HS-5 (cell line): ENCODE measurements at places on chromosomes 13 and 19.

GRCh38 chr19:35206379-35206778 lies 22.2 kb downstream of the FAM187B start:
- no peak for DNase-seq

DNA sequence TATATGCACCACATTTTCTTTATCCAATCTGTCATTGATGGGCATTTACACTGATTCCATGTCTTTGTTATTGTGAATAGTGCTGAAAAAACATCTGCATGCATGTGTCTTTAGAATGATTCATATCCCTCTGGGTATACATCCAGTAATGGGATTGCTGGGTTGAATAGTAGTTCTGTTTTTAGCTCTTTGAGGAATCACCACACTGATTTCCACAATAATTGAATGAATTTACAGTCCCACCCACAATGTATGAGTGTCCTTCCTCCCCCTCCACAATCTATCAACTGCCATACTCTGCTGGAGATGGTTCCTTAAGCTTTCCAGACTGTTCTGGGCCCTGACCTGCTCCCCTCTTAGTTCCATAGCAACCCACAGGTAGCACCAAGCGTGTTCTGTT lies 667.0 kb downstream of the LIG4 start:
- DNase-seq = no peak

- no peak for DNase-seq
Observed at GRCh38 chr13:66180836-66181235, 1049.3 kb downstream of the PCDH9 start.

GRCh38 chr13:104875038-104875754 lies 1660.3 kb downstream of the EFNB2 start:
- no peak for DNase-seq

DNA sequence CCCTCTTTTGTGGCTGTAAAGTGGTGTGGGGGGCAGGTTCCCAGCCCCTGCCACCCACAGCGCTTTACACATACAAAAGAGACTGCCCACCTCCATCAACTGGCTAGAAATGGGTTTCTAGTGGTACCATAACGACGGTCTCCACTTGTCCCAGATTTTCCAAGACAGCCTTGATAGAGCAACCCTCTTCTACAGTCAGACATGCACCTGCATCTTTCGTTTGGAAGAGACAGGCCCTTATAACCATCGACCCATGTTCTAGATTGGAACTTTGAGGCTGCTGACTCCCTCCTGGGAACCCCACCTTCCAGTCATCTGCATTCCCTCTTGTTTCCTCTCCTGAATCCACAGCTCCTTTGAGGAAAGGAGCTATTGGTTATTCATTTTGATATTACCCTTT lies 63.1 kb downstream of the GSX1 start:
- no peak for DNase-seq

GRCh38 chr19:38544569-38545315 lies 73.0 kb downstream of the MAP4K1 start:
- DNase-seq = peak; percentile 5

- no peak for DNase-seq
Observed at GRCh38 chr19:51647318-51647717, 693 bp upstream of the SIGLEC14 start.

DNA sequence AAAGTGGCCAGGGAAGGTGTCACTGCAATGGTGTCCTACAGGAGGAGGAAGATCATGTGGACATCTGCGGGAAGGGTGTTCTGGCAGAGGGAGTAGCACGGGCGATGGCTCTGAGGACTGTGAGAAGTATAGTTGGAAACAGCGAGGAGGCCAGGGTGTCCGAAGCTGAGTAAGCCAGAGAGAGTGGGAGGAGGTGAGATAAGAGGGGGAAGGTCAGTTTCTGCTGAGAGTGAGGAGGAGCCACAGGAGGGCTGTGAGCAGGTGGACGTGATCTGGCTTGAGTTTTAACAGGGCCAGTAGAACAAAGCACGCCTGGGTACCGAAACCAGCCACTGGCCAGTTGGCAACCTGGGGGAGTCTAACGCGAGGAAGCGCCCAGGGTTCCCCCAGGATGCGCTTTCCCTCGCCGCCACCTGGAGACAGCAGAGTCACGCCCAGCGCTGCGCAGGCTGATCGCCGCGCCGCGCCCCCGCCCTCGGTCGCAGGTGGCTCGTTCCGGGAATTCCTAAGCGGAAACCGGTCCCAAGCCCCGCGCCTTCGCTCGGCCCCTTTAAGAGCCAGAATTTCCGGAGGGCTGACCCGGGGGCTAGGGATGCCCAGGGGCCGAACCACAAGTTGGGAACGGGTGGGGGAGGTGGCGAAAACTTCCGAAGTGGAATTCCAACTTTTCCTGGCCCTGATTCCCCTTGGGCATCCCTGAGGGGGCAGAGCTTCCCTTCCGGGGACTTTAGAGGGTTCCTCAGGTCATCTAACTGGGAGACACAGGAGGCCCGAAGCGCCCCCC lies 1.1 kb upstream of the LSR start:
- DNase-seq = no peak

GRCh38 chr13:51599444-51600176 lies 15.3 kb downstream of the WDFY2 start:
- DNase-seq = no peak

DNA sequence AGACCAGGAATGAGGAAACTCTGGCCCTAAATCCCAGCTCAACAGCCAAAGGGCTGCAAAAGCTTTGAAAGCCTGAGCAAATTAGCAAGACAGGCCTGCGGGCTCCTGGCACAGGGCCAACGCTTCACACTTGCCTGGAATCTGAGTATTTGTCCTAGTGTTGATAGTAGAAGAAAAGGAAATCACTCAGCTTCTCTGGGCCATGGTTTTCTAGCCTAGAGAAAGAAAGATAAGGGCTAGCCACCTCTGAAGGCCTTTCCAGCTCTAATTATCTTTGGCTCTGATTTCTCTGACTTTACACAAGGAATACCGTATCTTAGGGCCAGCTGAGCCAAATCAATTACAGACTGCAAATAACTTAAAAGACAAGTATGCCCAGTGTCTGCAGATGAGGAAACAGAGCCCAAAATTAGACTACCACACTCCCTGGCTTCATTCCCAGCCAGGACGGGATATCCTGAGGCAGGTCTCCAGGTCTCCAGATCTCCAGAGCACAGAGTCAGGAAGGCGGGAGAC lies 69.6 kb downstream of the STK24 start:
- no peak for DNase-seq

- DNase-seq = no peak
Observed at GRCh38 chr13:34104853-34105252, 286.9 kb downstream of the RFC3 start.

- no peak for DNase-seq
Observed at GRCh38 chr13:114034481-114034891, 60.6 kb upstream of the C13orf46 start.

DNA sequence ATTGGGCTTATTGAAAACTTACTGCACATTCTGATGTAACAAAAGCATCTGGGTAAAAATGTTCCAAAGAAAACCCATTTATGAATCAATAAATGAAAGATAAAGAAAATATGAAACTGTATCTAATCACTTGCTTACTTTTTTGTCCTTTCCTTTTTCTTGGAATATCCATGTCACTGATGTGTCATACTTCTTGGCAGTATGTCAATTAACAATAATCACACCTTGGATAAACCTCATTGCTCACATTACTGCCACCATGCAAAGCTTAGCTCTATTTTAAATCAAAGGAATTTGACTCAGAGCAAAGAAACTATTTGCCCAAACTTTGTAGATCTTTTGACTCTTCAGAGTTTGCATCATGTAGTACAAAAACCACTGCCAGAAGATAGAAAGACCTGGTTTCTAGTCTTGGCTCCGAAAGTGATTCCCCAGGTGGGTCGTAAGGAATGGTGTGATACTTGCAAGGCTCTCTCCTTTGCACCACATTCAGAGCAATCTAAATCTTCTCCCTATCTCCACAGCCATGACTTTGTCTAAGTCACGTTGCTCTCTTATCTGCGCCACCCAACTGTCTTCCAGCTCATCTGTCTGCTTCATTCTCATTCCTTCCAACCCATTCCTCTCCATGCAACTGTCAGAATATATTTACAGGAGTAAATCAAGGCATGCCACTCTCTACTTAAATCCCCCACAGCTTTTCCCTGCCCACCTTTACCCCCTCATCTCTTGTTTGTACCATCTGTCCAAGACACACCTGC lies 311.9 kb downstream of the COG6 start:
- DNase-seq = no peak

- DNase-seq = no peak
Observed at GRCh38 chr13:30957258-30957943, 24.9 kb downstream of the TEX26 start.
